ENCODE measurements at places on chromosomes 5 and 9.

DNA sequence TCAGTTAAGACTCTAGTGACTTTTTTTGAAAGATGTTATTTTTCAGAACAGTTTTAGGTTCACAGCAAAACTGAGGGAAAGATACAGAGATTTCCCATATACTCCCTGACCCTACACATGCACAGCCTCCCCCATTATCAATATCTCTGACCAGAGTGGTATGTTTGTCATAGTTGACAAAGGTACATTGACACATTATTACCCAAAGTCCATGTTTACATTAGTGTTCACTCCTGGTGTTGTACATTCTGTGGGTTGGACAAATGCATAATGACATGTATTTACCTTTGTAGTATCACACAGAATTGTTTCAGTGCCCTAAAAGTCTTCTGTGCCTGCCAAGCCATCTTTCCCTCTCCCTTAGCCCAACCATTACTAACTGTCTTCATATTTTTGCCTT lies 470.7 kb upstream of the DMAC1 start:
- no peak for DNase-seq

DNA sequence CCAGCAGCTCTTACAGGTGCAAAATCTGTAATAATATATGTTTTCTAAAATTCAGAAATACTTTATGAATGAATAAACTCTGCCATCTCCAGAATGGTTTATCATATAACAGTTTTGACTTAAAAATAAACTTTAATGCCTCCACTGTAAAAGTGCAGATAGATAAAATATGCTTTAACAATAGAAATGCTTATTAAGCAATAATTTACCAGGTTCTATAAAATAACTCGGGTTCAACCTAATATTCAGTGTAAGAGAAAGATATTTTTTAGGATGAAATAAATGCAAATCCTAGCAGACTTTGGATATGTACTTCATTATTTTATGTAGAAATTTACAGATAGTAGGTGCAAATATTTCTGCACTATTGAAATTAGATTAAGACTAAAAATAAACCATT lies 74.1 kb downstream of the FBXL7 start:
- no peak for DNase-seq

DNA sequence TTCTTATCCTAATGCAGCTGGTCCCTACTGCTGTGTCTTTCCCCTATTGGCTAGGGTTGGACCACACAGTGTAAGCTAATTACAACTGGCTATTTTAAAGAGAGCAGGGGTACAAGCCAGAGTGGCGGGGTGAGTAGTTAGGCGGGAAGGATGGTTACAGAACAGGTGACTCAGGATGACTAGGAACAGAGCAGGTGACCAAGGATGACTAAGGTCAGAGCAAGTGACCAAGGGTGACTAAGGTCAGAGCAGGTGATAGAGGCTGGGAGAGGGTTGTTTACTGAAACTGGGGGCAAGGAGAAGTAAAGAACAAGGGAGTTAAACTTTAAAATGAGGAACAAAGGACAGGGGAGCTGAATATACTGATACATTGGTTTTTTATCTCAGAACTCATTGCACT lies 125.4 kb downstream of the PTTG1 start:
- DNase-seq, result no peak

DNA sequence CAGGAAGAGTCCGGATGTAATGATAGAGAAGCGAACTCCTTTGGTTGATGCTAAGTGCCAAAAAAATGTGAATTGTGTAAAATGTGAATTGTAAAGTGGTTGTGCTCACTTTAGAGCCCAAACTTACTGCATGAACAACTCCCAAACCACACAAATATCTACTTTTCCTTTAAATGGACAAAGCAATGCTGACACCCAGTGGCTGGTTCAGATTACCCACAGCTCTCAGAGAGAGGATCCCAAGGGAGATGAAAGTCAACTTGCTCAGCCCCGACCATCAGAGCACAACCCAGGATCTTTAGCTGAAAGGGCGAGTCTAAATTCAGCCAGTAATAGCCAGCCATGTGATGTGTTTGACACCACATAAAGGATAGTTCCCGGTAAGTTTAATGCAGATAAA lies 133.7 kb downstream of the NMUR2 start:
- DNase-seq, result no peak

GRCh38 chr5:7039074-7039473 lies 325.8 kb downstream of the TENT4A start:
- DNase-seq, result no peak

DNA sequence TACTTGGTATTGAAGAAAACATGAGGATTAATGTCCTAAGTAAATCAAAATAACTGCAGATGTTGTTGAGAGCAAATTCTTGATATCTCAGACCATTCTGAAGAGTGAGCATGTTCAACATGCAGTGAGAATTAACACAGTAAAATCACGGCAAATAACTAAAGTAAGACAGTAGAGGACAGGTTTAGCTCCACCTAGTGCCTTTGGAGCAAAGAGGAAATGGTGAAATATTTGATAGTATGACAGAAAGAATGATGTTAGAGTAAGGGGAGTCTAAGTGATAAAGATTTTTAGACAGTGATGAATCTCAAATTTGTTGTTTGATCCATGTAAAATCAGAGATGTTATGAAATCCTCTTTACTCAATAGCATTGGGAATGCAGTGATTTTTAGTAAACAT lies 424.2 kb downstream of the TMEM161B start:
- DNase-seq, result no peak

- DNase-seq, result no peak
Observed at GRCh38 chr9:134525841-134526583, 115.6 kb upstream of the COL5A1 start.

DNA sequence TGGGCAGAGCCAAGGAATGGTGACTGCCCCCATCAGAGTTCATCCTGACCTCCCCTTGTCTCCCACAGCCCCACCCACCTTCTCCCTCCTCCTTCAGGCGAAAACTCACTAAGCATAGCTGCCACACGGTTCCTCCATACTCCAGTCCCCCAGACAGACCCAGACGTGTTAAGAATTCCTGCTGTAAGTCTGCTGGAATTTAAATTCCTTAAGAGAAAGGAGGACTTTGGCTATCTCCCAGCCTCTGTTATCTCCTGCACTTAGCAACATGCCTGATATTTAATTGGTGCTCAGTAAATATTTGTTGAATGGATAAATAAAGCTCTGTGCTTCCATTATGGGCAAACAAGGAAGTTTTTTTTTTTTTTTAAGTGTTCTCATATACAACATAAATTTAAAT lies 213.7 kb downstream of the RFK start:
- DNase-seq, result no peak

- no peak for DNase-seq
Observed at GRCh38 chr9:14962193-14962882, 52.1 kb upstream of the FREM1 start.

DNA sequence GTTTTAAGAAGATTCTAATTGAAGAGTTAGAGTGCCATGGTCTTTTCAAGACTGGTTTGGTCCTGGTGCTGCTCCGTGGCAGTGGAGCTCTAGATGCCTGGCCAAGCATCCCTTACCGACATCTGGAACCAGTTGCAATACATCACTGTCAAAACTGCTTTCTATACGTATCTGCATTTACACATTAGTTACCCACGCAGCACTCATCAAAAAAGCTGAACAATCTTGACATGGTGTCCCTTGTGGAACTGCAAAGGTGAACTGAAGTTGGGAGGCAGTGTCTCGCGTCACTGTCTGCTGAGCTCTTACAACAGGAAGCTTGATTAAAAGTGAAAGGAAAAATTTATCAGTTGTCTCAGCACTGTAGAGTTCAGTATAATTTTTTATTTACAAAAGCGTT lies 82.6 kb downstream of the PBX3 start:
- no peak for DNase-seq

DNA sequence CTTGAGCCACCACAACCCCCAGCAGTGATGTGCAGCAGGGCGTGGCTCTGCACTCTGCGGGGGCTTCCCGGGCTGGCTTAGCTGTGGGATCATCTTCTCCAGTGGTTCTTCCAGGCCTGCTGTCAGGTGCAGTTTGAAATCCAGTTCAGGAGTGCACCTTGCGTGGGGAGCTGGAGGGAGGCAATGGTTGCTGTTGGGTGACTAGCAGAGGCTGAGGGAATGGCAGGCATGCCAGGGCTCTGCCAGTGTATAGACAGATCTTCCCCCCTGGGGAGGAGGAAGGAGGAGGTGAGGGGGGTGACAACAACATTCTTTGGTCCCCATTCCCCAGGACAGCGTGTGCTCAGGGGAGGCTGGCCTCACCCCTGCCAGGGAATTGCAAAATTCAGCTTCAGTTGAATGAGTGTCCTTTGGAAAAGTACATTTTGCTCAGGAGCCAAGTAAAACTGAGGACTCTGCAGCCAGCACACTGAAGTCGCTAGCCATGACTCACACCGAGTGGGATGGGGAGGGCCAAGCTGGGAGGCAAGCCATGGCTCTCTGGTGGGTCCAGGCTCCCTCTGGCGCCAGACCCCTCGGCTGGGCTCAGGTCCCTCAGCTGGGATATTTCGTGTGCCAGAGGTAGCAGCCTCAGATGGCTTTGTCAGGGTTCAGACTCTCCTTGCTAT lies 35.0 kb downstream of the ERGIC1 start:
- no peak for DNase-seq

DNA sequence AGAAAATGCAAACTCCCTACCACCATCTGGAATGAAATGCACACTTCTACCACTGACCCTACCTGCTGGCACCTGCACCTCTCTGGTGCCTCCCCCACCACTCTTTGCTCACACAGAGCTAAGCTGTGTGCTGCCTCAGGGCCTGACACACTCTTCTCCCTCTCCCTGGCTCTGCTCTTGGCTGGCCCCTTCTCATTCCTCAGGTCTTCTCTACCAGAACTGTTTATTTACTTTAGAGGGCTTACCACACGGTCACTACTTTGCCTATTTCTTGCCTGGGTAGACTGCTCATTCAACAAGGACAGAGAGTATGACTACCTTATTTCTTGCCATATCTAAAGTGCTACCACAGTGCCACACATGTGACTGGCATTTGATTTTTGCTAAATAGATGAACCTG lies 3.3 kb downstream of the REEP5 start:
- no peak for DNase-seq

DNA sequence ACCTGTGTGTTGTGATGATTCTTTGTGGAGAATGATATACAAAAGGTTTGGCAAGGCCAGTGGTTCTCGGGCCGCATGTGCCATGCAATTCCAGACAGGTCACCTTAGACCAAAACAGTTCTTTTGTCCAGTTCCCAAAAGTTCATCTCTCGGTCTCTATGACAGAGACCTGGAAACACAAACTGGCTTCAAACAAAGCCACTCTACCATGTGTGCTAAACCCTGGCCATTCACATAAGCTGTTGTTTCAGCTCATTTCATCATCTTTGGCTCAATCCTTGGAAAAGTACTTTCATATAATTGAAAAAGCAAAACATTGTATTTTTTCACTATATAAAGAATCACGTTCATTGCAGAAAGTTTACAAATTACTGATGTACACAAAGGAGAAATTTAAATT lies 210.5 kb upstream of the SEMA6A start:
- no peak for DNase-seq

GRCh38 chr5:39505363-39505762 lies 80.6 kb upstream of the DAB2 start:
- DNase-seq, result no peak

DNA sequence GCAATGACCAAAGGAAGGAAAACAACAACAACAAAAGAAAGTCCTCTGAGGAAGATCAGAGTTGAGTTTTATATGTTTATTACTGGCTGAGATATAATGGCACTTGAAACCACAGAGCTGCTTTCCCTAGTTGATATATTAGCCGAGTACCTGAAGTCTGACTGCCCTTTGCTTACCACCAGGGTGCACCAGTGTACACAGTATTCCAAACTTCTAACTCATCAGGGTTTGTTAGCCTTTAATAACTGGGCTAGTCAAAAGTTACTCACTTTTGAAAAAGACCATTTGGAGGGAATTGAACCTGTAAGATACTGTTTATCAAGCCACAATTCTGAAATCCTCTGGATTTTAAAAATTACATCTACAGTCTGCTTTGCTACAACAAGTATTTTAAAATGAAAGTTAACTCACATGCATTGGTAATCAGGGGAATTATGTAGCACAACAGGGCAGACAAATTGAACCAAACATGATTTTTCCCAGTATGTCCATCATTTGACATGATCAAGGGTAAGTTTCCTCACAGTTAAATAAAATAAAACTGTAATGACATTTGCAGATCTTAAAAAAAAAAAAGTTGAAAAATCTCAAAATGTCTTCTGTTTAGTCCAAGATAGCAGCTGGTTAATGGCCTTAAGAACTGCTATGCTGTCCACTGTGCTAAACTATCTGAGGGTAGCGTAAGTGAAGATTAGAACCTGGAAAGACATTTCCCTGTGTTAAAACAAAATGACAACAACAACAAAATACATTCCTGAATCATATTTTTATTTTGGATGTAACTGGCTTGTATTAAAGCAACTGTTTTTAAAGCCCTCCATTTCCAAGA lies 57.3 kb upstream of the C6 start:
- DNase-seq, result no peak

DNA sequence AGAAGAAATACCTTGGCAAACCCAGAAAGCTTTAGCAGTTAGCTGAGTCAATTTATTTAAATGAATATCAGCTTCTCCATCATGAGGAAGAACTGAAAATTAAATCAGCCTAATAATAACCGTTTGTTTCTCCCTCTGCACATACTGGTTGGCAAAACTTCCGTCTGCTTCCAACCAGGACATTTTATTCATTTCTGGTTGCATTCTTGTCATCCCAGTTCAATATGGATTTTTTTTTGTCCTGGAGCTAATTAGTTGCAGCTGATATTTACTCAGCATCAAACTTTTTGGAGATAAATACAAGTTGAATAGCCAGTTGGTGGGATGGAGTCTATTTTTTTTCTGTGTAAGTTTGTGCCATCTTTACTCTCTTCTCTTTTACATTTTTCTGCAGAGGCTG lies 126.5 kb upstream of the GDNF start:
- no peak for DNase-seq

DNA sequence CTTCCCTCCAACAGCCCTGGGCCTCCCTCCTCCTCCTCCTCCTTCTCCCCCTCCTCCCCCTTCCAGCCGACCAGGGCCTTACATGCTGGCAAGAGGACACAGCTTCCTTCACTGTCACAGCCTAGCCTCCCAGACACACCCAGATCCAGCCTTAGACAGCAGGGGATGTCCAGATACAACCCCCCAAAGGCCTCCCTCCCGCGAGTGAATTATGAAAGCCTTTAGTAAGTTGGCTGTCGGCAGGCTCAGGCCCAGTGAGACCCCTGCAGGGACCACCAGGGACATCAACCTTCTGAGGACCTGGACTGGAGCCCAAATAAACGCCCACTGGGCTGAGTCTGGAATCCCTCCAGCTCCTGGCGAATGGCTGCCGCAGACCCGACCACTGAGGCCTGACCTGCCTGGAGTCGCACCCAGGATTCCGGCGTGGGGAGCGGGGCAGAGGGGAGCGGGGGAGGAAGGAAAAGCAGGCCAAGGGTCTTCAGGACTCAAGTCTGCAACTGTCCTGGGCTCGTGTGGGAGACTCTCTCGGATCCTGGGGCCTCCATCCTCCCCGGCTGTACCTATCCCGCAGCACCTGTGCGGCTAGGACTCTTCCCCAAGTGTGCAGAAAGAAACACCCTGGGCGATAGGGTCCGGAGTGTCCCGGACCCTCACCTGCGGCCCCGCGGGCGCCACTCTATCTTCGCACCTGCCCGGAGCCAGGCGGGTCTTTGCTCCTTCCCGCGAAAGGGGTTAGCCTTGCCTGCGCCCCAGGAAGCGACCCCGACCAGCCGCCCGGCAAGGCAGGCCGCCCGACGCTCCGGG lies 705 bp downstream of the SEPTIN8 start:
- DNase-seq, result no peak
